ENCODE measurements at places on chromosomes 13 and 19.

- DNase-seq = peak; percentile 53
These were observed 108.9 kb downstream of the DNAJC15 start for GRCh38 chr13:43132257-43132656.

- no peak for DNase-seq
These were observed 687 bp upstream of the FTL start for GRCh38 chr19:48964205-48965039.

DNA sequence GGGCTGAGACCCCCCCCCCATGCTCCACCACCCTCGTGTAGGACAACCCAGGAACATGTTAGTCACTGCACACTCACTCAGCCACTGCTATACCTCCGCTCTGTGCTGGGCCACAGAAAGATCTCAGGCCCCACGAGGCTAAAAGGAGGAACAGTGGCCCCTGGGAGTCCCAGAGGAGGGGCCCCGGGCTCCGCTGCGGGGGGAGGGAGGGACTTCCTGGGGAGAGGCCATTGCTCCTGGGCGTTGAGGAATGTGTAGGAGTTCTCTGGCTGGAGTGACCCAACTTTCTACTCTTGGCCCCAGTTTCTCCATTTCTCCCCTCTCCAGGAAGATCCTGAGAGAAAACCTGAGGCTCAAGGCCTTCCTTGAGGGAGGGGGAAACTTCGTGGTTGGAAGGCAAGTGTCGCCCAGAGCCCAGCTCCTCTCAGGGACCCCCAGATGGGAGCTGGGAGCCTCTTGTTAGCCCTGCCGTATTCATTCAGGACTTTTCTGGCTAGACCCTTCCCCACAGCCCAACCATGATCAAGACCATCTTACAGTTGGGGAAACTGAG, 13.6 kb downstream of the ONECUT3 start:
- DNase-seq = no peak

DNA sequence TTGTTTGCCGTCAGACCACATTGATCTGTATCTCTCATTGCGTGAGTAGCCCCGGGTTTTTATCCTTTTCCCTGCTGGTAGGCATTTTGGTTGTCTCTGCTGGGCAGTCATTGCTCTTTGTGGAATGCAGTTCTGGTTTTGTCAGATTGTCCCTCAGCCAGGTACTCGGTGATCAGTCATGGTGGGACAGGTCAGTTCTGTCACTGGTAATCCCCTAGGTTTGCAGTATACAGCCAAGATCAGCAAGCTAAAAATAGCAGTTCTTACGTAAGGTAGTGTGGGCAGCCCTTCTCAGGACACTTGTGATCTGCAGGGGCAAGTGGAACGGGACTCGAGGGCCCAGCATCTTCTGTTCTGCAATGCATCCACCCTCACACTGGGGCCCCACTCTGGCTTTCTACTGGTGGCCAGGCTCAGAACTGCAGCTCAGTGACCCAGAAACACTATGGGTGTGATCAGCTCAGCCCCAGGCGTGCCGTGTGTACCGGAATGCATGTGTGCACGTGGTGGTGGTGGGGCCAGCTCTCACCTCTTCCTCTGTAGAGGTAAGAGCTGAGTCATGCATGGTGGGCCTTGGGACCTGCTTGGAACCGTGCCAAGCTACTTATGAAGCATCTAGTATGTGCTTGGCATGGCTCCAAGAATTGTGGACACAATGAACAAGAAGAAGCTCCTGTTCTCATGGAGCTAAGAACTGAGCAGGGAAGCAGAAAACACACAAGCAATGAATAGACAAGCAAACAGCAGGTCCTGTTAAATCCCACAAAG, 6.3 kb downstream of the PLEKHF1 start:
- DNase-seq = no peak

- DNase-seq = no peak
These were observed 26.5 kb downstream of the MPND start for GRCh38 chr19:4369888-4370260.

- DNase-seq = no peak
These were observed 1.5 kb downstream of the IFNL4 start for GRCh38 chr19:39246951-39247669.

DNA sequence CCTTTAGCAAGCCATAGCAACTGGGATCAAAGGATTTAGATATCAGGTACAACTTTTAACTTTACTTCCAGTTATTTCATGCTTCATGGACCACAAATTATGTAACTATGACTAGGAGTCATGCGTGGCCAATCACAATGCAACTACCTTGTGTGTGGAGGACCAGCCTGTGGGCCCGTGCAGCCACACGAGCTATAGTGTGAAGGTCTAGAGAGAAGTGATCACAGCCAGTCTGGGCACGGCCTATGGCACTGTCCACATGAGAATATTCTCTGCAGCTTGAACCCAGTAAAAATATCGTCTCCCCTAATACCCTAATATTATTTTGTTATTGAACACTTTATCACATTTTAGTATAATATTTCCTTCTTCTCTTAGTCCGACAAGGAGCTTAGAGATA, 464.9 kb upstream of the MIR17HG start:
- DNase-seq = no peak

- no peak for DNase-seq
These were observed 1383.4 kb upstream of the PCDH20 start for GRCh38 chr13:62799038-62799535.

DNA sequence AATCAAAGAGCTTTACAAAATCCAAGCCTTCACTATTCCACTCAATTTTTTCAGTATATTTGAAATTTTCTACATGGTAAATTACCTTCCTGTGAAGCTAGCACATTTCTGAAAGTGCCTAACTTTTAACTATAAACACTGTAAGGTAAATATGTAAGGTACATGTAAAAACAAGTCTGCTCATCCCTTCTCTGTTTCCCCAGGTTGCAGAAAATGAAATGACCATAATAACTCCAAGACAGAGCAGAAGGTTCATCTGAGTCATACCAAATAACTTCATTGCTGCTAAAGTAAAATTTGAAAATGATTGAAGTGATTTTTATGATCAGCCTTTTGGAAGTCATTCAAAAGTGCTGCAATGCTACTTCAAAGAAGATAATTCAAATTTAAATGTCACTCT, 28.6 kb downstream of the FGF14 start:
- DNase-seq = no peak

DNA sequence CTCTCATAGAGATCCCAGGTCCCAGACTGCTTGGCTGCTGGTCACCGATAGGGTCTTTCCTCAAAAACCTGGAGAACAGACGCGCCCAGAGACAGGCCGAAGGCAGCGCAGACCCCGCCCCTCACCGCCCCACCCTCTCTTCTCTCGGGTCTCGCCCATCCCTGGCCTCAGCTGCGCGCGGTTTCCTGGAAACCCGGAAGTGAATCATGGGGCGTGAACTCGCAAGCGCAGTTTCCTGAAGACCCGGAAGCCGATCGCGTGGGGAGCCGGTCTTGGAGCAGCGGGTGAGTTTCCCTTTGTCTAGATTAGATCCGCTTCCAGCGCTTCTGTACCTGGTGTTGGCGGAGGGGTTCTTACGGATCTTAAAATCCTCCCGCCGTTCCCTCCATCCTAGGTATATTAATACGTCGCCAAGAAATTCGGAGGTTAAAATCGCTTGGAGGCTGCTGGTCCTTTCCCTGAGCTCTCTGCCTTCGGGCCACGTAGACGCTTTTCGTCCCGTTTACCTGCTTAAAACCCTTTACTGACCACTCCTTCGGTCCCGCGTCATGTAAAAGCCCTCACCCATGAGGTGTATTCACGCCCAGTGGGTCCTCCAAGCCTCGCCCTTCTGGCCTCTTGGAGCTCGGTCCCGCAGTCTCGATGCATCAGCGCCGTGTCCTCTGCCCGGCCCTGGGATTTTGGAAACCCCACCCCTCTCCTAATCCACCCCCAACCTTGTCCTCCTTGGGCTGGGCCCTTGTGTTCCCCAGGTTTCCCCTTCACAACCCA, at the start of gene ZNF578:
ZNF578 (plus strand) TSS at position 230 of the 771 bp plus-strand sequence. CDS start 48,293 bp downstream, outside the sequence.
- no peak for DNase-seq

DNA sequence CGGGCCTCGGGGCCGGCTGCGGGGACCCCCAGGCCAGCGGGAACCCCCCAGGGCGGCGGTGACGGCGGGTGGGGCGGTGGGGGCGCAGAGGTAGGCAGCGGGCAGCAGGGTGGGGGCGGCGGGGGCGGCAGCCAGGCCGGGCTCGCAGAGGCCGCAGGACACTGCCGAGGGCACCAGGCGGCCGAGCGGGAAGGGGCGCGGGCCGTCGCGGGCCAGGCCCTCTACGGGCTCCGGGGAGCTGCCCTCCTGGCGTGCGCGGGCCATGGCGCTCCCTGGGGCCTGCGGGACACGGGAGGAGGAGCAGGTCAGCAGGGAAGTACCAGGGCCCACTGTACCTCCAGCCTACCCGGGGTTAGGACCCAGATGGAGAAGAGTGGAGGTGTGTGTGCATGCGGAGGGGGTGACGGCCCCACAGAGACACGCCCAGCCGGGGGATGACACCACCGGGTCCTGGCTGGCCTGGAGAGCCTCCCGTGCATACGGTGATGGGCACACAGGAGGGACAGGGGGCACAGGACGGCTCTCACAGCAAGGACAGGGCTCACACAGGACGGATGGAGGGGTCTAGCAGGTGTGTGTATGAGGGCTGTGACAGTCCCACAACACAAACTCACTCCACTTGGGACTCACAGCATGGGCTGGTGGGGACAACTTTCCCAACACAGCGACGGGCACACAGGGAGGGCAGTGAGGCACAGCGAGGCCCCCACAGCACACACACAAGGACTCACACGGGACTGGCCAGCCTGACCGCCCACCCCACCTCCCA, 2.6 kb downstream of the BBC3 start:
- no peak for DNase-seq

GRCh38 chr19:2627319-2627829, 75.1 kb downstream of the GNG7 start:
- DNase-seq = no peak

- DNase-seq = no peak
These were observed 36.7 kb upstream of the UBL3 start for GRCh38 chr13:29887030-29887557.

DNA sequence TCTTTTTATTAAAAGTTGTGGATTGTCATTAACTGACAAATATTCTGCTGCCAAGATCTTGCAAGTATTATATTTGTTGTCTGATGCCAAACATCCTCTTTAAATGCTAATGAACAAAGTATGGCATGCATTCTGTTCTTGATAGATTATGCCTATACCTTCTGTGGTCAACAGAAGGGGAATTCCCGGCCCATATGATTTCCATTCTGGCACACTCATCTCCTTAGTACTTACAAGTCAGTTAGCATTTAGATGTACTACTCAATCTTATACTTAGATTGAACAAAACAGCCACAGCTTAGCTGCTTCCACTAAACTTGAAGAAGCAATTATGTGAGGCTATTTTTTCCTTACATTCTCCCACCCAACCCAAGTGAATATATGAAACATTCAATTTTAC, 246.1 kb upstream of the DACH1 start:
- DNase-seq = no peak

DNA sequence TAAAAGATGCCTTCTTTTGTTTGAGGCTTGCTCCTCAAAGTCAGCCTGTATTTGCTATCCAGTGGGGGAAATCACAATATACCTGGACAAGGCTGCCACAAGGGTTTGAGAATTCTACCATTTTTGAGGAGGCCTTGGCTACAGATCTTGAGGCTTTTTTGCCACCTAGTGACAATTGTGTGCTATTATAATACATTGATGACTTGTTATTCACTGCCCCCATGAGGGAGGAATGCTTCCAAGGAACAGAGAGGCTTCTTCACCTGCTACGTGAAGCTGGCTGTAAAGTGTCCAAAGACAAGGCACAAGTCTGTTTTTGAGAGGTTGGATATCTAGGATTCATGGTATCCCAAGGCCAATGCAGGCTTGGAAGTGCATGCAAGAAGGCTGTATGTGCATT, 72.5 kb downstream of the ZNF708 start:
- DNase-seq = peak; percentile 86

DNA sequence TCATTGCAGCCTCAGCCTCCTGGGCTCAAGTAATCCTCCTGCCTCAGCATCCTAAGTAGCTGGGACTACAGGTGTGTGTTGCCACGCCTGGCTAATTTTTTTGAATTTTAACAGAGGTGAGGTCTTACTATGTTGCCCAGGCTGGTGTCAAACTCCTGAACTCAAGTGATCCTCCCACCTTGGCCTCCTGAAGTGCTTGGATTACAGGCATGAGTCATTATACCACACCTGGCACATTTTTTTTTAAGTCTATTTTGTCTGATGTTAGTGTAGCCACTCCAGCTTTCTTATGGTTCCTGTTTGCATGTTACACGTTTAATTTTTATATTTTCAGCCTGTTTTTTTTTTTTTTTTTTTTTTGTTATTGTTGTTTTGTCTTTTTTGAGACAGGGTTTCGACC, 24.8 kb downstream of the KDM4B start:
- no peak for DNase-seq

DNA sequence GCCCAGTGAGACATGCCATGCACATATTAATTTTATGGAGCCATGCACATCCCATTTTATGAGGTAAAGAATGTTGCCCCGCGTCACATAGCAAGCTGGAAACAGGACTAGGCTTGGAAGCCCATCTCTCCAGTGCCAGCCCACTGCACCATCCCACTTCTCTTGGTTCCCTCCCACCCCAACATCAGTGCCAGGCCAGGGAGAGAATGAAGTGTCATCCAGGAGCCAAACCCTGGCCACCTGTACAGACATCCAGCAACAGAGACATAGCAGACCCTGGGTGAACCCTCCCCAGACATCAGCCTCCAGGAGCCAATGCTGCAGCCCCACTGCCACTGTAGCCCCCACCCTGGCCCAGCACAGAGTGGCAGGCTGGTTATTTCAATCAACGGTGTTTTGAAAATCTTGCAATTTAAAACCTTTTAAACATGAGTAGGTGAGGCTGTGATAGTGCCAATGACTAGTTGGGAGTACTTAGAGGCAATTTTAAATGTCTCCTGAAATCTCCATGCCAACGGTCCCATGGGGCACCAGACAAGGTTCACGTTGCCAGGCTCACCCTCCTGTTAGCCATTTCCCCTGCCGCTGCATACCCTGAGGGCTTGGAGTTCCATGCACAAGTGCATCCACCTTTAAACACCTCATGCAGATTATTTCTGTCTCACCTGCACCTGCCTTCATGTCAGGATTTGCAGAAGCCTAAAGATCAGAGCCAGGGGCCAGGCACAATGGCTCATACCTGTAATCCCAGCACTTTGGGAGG, 34.7 kb downstream of the VSTM2B start:
- no peak for DNase-seq

DNA sequence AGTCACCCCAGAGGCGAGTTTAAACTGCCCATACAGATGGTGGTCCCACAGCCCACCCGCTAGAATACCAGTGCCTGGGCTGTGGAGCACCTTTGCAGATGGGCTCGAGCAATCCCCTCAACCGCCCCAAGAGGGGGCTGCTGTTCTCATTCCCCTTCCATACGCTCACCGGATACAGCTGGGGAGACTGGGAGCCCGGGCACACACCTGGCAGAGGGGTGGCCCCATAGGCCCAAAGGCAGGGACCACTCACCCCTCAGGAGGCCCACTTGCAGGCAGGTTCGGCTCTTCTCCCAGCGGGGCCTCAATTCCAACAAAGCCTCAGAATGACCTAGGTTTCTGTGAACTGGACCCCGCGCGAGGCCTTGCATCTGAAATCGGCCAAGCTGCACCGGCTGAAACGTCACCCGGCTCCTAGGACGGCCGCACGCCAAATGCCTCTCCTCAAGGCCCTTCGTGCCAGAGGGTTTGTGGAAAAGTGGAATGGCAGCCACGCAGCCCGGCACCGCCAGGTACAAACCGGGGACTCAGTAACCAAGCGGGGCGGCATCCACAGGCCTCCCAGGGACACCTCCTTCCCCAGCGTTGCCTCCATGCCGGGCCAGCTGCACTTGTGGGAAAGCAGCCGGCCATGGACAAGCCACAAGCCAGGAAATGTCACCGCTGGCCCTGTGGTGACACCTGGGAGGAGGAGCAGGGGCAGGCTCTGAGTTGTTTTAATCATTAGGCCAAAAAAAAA, 18.7 kb downstream of the MLLT1 start:
- DNase-seq = no peak

- DNase-seq = peak; percentile 91
These were observed 105.6 kb downstream of the RAB20 start for GRCh38 chr13:110455941-110456340.

Measured in T47D (cell line).